Left ventricle myocardium superior (tissue), 1 donor: ENCODE measurements at places on chromosomes 11 and 22.

DNA sequence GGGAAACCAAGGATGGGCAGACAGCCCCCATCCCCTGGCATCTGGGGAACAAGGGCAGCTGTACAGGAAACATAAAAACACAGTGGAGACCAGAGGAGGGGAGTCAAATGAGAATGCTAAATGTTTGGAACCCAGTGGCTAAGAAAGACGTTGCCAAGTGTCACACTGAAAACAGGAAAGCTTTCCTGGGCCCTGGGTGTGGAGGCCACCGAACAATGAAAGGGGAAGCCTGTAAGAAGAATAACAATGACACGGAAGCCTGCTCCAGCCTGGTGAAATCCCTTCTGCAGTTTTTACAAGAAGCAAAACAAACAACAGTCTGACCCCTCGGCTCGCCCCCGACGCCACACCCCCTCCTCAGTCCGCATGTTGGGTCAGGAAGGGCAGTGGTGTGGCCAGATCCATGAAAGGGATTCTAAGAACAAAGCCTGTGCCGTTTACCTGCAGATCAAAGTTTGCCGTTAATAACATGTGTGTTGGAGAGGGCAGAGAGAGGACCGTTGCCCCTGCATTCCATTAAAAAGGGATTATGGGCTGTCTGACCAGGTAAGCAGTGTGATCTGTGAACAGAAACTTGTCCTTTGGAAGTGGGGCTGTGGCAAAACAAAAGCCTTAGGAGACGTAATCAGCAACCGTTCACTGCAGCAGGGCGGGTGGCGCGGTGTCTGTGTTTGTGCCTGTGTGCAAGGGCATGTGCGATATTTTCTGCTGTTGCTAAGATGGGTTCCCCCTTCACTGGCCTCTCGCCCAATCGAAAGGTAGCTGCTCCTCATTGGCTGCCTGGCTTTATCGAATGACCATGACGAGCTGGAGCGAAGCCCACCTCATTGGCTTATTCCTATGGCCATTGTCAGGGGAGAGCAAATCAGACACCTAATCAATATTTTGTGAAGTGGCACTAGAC lies 113.7 kb upstream of the BLID start:
- no peak for DNase-seq

DNA sequence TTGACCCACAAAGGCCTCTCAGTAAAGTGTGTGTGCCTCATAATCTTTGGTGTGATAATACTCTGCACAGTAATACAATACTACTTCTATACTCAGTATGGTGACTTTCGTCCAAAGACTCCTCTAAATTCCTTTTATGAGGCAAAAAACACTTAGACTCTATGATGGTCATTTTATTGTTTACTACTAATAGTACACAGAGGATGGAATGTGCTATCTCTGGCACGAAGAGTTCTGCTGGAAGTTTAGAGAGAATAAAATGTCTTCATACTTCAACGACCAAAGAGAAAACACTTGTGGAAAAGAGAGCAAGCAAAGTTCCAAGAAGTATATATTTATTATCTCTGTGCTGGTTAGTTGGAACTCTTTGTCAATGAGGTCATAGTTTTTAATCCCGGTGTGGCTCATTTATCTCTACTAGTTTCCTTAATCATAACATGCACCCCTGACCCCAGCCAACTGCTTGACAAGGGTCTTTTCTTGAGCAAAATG lies 7.5 kb upstream of the CSTF3 start:
- no peak for DNase-seq

GRCh38 chr11:83827940-83828554 lies 541.9 kb upstream of the CCDC90B start:
- DNase-seq, result no peak

DNA sequence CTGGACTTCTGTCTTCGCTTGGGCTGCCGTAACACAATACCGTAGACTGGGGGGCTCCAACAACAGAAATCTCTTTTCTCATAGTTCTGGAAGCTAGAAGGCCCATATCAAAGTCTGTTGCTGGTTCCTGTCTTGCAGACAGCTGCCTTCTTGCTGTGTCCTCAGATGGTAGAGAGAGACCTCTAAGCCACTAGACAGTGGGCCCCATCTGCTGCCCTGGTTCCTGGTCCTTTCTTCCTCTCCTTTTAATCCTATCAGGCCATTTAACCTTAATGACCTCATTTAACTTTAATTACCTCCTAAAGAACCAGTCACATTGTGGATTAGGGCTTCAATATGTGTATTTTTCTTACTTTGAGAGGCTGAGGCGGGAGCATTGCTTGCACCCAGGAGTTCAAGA lies 9.4 kb downstream of the CEP164 start:
- no peak for DNase-seq

DNA sequence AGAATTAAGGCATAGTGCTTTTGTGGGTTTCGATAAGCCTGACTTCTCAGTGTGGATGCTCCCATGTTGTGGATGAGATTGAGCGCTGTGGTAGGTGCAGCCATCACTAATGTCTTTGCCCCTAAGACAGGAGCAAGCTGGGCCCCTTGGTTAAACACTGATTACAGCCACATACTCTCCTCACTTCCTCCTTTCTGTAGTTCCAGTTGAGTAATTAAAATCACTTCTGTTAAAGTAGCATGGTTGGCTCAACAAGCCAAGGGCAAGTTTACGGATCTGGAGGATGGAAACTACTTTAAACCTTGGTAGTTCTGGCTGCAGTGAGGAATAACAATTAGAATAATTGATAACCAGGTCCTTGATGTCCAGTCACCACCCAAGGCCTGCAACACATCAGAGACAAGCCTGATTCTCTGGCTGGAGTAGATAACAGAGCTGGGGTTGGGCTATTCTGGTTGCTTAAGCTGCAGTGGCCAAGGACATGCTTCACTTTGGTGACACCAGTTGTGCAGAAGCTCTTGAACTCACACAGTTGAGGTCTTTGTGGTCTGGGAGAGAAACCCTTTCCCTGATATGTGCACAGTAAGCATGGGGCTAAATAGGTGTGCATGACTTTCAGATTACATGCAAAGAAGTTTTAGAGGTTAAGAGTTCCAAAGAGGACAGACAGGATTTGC lies 81.3 kb downstream of the KIRREL3 start:
- DNase-seq, result no peak

GRCh38 chr22:38611559-38611958 lies 41.6 kb upstream of the DMC1 start:
- no peak for DNase-seq

- no peak for DNase-seq
These were observed 968 bp downstream of the RHBDD3 start for GRCh38 chr22:29266564-29267461.
